ENCODE measurements at places on chromosomes 16 and 17.

DNA sequence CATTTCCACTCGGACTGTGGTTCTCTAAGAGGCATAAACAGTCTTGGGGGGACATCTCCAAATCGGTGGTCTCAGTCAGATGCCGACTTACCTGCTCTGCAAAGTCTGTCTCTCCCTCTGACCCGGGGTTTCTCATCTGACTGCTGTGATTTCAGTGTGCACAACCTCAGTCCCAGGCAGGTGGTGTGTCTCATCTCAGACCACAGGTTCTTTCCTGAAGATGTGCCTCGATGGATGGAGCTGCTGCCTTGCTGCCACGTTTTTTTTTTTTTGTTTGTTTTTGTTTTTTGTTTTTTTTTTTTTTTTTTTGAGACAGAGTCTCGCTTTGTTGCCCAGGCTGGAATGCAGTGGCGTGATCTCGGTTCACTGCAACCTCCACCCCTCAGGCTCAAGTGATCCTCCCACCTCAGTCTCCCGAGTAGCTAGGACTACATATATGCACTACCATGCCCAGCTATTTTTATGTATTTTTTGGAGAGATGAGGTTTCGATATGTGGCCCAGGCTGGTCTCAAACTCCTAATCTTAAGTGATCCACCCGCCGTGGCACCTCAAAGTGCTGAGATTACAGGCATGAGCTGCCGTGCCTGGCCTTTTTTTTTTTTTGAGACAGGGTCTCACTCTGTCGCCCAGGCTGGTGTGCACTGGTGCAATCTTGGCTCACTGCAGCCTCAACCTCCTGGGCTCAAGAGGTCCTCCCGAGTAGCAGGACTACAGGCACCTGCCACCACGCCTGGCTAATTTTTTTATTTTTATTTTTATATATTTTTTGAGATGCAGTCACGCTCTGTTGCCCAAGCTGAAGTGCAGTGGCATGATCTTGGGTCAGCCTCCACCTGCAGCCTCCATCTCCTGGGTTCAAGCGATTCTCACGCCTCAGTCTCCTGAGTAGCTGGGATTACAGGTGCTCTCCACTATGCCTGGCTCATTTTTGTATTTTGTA lies 15.4 kb downstream of the SPIRE2 start:
- DNase-seq = no peak

GRCh38 chr17:9313346-9313745 lies 262.3 kb downstream of the STX8 start:
- DNase-seq = no peak

- DNase-seq = no peak
Observed at GRCh38 chr17:77503293-77503655, 362.5 kb downstream of the SEC14L1 start.

- DNase-seq = no peak
Observed at GRCh38 chr17:77076124-77076830, 64.5 kb upstream of the SEC14L1 start.

DNA sequence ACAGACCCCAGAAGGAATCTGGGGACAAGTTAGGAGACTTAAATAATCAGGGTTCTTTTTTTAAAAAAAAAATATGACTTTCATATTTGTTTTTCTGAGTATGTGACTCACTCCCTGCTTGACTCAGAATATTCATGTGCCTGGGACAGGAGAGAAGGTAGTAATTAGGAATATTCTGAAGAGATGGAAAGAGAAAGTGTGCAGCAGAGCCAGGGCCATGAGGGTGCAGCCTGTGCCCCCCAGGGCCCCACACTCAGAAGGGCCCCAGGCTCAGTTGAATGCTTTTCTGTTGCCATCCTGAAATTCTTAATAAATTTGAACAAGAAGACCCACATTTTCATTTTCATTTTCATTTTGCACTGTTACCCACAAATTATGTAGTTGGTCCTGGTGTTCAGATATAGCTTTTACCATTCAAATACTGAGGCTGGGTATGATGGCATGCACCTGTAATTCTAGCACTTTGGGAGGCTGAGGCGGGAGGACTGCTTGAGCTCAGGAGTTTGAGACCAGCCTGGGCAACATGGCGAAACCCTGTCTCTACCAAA lies 11.5 kb upstream of the LONP2 start:
- no peak for DNase-seq

DNA sequence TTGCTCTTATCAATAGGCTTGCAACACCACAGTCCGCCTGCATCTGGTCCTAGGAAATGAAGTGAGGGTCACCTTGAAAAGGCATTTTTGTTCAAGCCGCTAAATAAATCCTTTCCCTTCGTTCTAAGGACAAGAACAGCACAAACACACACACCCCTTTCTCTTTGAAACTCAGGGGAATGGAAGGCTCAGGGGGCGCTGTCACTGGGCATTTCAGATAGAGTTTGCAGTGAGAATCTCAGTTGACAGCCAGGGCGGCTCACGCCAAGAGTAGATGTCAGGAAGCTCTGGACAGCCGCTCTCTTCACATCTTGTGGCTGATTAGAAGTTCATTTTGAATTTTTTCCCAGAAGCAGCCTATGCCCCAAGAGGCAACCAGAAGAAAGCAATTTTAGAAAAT lies 39.8 kb downstream of the ABAT start:
- DNase-seq = no peak

DNA sequence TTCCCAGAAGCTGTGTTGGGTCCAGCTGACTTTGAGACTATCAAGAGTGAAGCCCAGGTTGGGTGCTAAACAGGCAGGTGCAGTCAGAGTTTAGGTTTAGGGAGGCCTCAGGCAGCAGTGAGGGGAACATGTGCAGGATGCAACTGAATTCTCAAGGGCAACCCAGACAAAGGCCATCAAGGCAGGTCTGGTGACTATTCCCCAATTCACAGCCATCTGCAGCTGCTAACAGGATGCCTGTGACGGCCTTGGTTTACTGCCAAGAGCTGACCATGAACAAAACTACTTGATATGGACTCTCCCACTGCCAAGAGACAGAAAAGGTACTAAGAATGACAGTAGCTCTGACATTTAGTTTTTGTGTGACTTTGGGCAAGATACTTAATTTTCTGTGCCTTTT lies 45.2 kb upstream of the BCAR1 start:
- no peak for DNase-seq

GRCh38 chr17:28749516-28750177 lies 5.8 kb downstream of the TRAF4 start:
- DNase-seq = no peak

DNA sequence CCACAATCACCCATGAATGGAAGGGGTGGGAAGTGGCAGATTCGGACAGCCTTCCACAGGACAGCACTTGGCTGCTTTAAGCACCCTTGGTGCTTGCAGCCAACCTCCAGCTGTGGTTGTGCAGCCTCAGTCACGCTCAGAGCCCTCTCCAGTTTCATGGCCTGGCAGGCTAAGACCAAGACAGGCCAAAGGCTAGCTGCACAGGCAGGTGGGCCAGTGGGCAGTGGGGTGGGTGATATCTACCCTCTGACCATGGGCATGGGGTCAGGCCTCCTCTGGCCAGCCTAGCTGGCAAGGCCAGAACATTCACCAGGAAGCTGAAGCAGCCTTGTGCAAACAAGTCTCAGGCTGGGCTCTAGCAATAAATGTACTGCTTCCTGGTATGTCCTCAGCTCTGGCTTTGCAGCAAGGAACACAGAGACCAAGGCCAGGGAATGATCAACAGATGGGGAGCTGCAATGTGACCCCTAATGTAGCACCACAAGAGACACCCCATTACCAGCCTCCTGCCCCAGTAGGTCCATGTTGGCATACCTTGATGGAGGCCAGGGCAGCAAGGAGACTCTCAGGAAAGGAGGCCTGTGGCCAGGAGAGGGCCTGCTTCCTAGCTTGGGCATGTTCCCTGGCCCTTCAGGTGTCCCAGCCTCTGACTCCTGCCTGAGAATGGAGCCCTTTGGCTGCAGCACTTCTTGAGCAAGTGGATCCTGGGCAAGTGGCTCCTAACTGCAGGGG lies 20.9 kb downstream of the HSD11B2 start:
- no peak for DNase-seq

DNA sequence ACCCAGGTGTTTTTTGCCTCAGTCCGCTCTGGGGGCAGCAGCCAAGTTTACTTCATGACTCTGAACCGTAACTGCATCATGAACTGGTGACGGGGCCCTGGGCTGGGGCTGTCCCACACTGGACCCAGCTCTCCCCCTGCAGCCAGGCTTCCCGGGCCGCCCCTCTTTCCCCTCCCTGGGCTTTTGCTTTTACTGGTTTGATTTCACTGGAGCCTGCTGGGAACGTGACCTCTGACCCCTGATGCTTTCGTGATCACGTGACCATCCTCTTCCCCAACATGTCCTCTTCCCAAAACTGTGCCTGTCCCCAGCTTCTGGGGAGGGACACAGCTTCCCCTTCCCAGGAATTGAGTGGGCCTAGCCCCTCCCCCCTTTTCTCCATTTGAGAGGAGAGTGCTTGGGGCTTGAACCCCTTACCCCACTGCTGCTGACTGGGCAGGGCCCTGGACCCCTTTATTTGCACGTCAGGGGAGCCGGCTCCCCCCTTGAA lies 2.1 kb upstream of the C17orf107 start:
- no peak for DNase-seq

All from left renal pelvis (tissue), 4 donors.